ENCODE measurements at places on chromosomes 6 and 20.

DNA sequence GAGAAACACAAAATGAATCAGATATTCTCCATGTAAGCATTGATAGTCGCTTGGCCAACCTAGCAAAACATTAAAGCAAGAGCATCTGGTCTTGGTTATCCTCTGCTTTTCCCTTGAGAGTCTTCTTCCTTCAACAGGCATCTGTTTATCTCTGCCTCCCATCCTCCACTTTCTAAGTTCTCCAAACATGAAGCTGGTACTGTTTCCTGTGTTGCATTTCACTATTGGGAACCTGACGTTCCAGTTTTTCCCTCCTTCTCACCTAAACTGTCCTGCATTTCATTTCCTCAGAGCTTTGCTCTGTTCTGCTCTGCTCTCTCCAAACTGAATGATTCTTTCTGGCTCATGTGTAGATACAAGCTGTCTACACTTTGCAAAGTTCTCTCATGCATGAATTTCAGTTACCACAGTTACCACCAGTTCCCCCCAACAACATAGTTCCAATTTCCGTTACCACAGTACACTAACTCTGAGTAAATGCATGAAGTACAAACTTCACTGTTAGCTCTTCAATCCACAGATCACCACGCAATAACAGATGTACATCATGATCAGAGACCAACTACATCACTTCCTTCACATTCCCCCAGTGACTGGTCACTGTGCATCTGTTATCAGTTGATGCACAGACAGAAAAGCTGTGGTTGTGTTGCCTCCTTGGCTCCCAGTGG, 86.7 kb upstream of the F13A1 start:
- DNase-seq: peak; percentile 30

DNA sequence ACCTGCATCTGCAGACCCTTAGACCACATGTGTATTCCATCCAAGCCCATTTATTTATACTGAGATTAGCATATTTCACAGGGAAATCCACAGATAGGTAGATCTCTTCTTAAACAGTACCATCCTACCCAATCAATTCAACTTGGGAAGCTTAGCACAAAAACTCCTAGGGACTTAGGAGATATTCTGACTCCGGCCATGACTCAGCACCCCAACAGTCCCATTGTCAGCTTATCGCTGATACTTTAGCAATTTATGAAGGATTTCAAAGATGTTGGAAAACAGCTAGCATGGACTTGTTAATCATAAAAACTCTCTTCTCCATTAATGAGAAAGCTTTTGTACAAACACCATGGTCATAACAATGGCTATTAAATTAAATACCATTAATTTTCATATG, 236.2 kb upstream of the PREP start:
- DNase-seq: no peak

DNA sequence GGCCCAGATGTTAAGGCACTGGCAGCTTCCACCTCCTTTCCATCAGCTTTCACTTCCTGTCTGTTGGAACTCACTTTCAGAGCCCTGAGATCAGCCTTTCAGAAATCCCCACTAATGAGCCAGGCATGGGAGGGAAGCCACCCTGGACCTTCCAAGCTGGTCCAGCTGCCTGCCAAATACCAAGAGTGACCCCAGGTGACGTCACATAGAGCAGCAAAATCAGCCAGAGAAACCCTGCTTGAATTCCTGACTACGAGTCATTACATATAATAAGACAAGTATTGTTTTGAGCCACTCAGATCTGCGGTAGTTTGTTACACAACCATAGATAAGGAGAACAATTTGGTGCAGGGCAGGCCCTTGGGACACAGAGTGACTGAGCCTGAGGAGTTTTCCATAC, 556.0 kb upstream of the JAG1 start:
- no peak for DNase-seq

DNA sequence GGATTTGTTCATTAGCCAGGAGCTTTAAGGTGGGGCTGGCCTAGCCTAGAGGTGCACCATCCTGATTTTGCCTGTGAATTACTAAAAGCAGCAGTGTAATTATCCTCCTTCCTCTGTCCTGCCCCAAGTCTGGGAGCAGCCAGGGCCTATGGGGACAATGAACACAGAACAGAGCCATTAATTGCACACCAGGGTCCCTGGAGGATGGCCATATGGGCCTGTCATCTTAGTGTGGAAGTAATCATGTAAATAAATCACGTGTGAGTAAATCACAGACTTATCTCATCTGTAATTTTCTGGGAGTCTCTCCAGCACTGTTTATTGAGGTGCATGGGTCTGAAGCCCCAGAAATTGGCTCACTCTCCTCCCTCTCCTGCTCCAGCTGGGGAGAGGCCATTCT, 176.3 kb downstream of the LRFN2 start:
- DNase-seq: no peak

GRCh38 chr6:105608711-105609374, 206.0 kb upstream of the PREP start:
- no peak for DNase-seq

DNA sequence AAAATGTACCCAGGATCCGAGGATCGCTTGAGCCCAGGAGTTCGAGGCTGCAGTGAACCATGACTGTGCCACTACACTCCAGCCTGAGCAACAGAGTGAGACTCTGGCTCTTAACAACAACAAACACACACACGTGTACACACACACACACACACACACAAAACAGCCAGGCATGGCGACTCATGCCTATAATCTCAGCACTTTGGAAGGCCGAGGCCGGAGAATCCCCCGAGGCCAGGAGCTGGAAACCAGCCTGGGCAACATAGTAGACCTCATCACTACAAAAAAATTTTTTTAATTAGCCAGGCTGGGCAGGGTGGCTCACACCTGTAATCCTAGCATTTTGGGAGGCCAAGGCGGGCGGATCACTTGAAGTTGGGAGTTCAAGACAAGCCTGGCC, 23.3 kb upstream of the ARFGEF2 start:
- no peak for DNase-seq

GRCh38 chr6:166989427-166990032, 9.7 kb upstream of the CEP43 start:
- DNase-seq: no peak

GRCh38 chr6:107832151-107833056, 8.3 kb upstream of the SCML4 start:
- DNase-seq: no peak

GRCh38 chr6:33783781-33784520, 5.0 kb downstream of the LEMD2 start:
- DNase-seq: no peak

- DNase-seq: no peak
Observed at GRCh38 chr20:16474363-16474762, 98.9 kb downstream of the KIF16B start.

- no peak for DNase-seq
Observed at GRCh38 chr6:166861961-166862286, 94.4 kb downstream of the RNASET2 start.

GRCh38 chr20:45944151-45944964, 9.9 kb downstream of the PCIF1 start:
- DNase-seq: no peak

- peak; percentile 36 for DNase-seq
Observed at GRCh38 chr6:108114841-108115597, 40.5 kb upstream of the OSTM1 start.

GRCh38 chr6:90233994-90234393, 62.6 kb downstream of the BACH2 start:
- no peak for DNase-seq

DNA sequence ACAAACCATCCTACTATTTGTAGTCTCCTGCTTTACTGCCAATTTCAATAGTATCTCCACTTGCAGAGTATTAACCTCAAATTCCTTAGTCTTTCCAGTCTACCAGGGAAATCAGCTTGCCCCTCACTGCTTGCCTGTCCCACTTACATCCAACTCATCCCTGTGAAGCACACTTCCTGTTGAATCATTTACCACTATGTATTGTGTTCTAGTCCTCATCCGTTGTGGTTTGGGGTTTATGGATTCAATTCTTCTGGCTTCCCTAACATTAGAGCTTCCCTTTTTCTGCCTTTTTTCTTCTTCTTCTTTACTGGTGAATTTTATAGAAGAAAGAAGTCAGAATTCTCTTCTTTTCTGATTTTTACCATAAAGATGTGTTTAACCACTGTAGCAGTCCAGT, 5.1 kb upstream of the TXLNB start:
- DNase-seq: no peak

GRCh38 chr6:89361171-89361570, 8.6 kb upstream of the UBE2J1 start:
- no peak for DNase-seq

DNA sequence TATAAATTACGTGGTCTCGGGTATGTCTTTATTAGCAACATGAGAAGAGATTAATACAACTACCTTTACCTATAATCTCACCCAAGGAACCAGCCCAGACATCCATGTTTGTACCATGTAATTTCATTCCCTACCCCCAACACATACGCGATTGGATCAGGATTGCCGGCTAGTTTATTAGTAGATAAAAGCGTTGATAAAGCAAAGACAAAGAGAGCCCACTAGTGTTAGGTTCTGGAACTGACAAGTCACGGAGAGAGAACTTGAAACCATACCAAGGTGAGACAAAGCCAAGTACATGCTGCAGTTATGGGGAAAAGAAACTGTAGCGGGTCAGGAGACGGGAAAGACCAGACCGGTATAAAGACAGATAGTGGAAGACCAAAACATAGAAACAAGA, 37.4 kb upstream of the FAM135A start:
- DNase-seq: no peak

GRCh38 chr20:59443550-59443949, 143.1 kb downstream of the EDN3 start:
- DNase-seq: no peak

DNA sequence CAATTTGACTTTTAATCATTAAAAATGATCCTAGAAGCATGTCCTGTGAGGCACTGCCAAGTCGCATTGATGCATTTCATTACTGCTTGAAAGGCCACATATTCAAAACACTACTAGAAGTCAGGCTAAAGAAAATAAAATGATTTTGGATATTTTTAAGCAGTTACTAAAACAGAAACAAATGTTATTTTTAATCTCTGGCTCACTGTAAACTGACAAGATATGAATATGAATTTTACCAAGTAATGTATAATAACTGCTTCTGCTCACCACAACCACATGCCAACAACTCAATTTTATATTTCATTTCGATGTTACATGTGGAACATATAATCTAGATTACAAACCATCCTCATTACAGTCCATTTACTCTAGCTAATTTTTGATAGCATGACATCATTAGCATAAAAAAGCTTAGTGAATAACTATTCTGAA, 90.6 kb downstream of the ATXN1 start:
- no peak for DNase-seq

DNA sequence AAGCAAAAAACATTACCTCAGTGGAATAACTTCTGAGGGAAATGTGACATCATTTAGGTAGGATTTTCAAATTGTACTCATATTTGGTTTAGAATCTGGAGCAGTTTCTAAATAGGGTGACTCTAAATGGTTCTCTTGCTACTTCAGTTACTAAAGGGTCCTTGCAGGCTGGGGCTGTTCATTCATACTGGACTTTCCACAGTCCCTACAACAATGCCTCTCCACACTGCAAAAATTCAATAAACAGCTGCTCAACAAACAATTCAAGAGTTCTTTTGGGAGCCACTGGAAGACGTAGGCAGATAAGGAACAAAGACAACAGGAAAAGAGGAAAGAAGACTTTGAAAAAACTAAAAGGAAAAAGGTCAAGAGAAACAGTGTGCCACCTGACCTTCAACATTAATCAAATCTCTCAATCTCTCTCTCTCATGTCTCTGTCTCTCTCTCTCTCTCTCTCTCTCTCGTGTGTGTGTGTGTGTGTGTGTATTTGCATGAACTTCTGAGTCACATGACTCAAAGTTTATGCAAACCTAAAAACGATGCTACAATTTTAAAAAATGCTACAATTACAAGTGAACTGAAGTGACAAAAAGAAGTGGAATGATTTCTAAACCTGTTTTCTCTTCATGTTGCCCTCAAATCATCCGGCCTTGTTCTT, 14.5 kb downstream of the NOL7 start:
- DNase-seq: no peak

GRCh38 chr6:10154251-10154650, 260.6 kb downstream of the TFAP2A start:
- no peak for DNase-seq

DNA sequence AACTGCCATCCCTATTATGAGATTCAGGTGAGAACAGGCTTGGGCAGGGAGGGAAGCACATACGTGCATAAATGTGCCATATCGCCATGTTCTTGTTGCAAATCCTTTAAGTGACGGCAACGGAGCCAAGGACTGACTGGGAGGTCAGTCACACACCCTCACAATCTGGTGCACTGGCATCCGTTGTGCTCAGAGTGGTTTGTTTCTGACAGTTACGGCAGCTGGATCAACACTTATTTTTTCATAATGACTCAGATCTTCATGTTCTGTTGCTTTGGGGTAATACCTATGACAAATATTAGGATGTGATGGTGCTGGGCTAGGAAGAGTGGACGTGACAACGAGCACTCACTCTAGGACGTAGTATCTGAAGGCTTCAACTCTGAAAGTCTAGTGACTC, 56.2 kb upstream of the PREP start:
- no peak for DNase-seq

- no peak for DNase-seq
Observed at GRCh38 chr20:59253779-59254319, 46.6 kb upstream of the EDN3 start.

DNA sequence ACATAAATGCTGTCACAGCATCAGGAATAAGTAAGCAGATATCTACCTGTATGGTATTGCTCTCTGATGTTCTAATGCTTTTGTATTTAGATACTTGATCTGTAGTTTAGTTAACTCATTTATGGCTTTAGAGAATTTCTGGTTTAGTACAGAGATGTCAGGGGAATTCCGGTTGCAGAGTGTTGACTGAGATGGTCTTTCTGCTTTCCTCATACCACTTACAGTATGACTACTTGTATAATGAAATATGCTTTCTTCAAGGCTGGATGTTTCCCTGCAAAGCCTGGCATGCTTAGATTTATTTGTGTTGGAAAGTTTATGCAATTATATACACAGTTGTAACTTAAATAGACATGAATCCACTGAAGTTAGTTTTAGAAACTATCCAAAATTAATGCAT, 278.4 kb downstream of the CDH26 start:
- DNase-seq: no peak

DNA sequence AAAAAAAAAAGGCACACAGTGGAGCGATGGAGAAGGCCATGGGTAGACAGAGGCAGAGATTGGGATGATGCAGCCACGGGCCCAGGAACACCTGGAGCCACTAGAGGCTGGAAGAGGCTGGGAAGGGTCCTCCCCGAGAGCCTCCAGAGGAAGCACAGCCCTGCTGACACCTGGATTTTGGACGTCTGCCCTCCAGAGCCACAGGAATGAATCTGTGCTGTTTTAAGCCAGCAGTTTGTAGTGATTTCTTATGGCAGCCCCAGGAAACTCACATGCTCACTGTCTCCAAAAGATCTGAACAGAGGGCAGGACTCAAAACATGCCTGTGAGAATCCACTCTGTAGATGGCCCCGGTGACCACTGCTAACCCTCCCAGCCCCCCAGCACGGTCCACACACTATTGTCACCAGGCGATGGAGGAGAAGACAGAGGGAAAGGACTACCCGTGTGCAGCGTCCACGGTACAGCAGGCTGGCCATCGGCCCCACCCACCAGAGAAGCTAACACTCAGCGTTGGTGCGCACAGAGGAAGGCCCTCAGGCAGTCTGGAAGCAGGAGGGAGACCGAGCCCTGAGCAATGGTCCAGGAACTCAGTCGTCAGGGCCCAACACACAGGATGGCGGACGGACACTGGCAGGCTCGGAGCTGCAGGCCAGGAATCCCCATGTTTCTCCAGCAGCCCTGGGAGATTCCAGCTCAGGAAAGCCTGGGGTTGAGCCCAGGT, 99.7 kb downstream of the BMP7 start:
- DNase-seq: no peak

- DNase-seq: no peak
Observed at GRCh38 chr6:25889877-25890853, 16.1 kb upstream of the SLC17A3 start.

GRCh38 chr6:14010275-14010674, 85.5 kb downstream of the RNF182 start:
- no peak for DNase-seq
